Gastrocnemius medialis (tissue), 4 donors: ENCODE measurements at places on chromosomes 7 and 10. TPM values are rescaled to one million over a fixed set of nuclear protein-coding genes. Genes with fewer than 3 reads are reported as not detected.

ANKRD22 gene
- total RNA-seq: not detected

- no peaks in the 10 kb centered on the region for H3K27me3 ChIP-seq
- H3K27ac ChIP-seq: no peak overlapping the region
- no peak overlapping the region for H3K4me3 ChIP-seq
- H3K36me3 ChIP-seq: no peaks in the 10 kb centered on the region
- DNase-seq: no peak
Observed at GRCh38 chr10:88077977-88078376, 214.6 kb downstream of the PTEN start.

ADAP1 gene
- 0.75 TPM for total RNA-seq

GRCh38 chr10:100364735-100365391 lies 17.8 kb downstream of the SCD start:
- H3K27ac ChIP-seq: peak overlapping the region; percentile 72
- no peaks in the 10 kb centered on the region for H3K36me3 ChIP-seq
- no peaks in the 10 kb centered on the region for H3K27me3 ChIP-seq
- DNase-seq: peak; percentile 86
- no peak overlapping the region for H3K4me3 ChIP-seq

- H3K27ac ChIP-seq: peak overlapping the region; percentile 73
- no peaks in the 10 kb centered on the region for H3K4me1 ChIP-seq
- no peaks in the 10 kb centered on the region for H3K36me3 ChIP-seq
- no peak overlapping the region for H3K4me3 ChIP-seq
- DNase-seq: peak; percentile 90
Observed at GRCh38 chr10:69421611-69422308, 5.0 kb upstream of the TACR2 start.

- H3K4me3 ChIP-seq: no peak overlapping the region
- H3K4me1 ChIP-seq: peaks cover 12% of the 10 kb centered on the region
- no peak for DNase-seq
- H3K27me3 ChIP-seq: no peaks in the 10 kb centered on the region
- no peaks in the 10 kb centered on the region for H3K36me3 ChIP-seq
Observed at GRCh38 chr7:29190349-29191045, 4.1 kb upstream of the CHN2 start.

GRCh38 chr10:26216585-26217395 lies at the start of gene GAD2:
Gene GAD2, plus strand, starts transcription at chr10:26216774. Its CDS starts 36 bp downstream, at chr10:26216810.
- no peaks in the 10 kb centered on the region for H3K36me3 ChIP-seq
- no peak for DNase-seq
- H3K4me3 ChIP-seq: no peak within 1 kb of the TSS
- H3K27me3 ChIP-seq: peaks cover 82% of the 10 kb centered on the region

- no peaks in the 10 kb centered on the region for H3K36me3 ChIP-seq
- H3K27me3 ChIP-seq: no peaks in the 10 kb centered on the region
- no peak overlapping the region for H3K27ac ChIP-seq
- no peak overlapping the region for H3K4me3 ChIP-seq
Observed at GRCh38 chr10:6056411-6057135, 5.6 kb downstream of the IL2RA start.

PHYHIPL gene
- total RNA-seq: not detected

PRF1 gene
- 0.31 TPM for total RNA-seq
